ENCODE measurements at places on chromosomes 7 and 10.
A peak's percentile ranks its signal among the peaks of the same experiment; 100 is the strongest.

DNA sequence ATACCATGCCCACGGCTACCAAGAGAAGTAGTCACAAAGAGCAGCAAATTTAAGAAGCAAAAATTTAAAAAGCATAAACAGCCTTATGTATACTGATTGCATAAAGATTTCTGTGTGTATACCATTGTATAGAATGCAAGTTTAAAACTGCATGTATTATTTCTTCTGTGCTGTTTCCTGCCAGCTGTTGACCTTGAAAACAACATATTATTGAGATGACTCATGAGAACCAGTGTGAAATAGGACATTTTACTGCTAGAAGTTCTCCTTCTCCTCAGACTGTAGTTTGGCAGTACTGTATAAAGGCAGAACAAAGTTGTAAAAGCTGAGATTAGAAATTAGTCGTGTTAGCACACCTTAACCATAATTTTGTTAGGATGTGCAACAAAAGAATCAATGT is 42.3 kb upstream of the SGCE start:
- DNase-seq = peak; percentile 77

GRCh38 chr7:14001139-14001538 is 11.7 kb upstream of the ETV1 start:
- DNase-seq = no peak

DNA sequence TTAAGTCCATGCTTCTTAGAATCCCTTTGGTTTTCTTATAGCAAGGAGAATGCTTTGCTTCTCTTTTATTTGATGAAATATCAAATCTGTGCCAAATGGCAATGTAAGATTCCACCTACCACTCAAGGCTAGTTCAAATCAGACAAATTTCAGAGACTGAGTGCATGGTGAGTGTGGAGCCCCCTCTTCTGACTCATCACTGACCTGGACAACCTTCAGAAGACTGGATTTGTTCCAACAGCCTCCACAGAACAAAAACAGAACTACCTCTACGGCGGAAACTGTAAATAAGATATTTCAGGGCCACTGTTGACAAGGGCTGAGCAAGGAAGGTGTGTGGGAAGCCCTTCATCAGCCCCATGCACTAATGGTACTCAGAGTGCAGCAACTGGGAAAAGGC is 21.1 kb downstream of the NCAPG2 start:
- DNase-seq = no peak

DNA sequence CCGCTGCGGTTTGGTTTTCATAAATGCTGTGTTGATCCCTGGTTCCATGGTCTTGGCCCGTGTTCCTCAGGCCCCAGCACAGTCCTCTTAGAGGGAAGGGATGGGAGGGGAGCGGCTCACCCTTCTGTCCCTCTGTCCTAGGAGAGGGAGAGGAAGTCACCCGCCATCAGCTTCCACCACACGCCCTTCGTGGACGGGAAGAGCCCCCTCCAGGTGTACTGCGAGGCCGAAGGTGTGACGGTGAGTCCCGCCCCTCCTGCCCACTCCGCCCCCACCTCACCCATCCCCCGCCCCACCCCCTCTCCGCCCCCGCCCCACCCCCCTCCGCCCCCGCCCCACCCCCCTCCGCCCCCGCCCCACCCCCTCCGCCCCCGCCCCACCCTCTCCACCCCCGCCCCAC is 37.5 kb upstream of the DPYSL4 start:
- no peak for DNase-seq

GRCh38 chr10:43260117-43260761 is 6.6 kb downstream of the RASGEF1A start:
- no peak for DNase-seq

- no peak for DNase-seq
Measured at GRCh38 chr10:128130051-128130450, 3.8 kb upstream of the MKI67 start.

DNA sequence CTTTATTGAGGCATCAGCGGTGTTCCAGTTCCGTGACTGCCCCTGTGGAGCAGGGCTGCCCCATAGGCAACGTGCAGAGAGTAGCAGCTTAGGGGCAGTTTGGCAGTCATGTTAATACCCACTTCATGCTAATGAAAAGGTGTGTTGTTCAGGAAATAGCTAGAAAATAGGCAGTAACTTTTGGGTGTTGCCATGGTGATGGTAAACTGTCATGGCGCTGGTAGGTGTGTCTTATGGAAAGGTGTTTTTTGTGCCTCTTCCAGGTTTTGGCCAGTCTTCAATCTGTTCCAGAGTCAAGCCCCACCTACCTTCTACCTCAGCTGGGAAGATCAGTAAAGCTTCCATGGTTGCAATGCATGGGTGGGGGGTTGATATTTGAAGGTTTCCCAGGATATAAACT is 36.3 kb upstream of the MINDY3 start:
- DNase-seq = no peak

DNA sequence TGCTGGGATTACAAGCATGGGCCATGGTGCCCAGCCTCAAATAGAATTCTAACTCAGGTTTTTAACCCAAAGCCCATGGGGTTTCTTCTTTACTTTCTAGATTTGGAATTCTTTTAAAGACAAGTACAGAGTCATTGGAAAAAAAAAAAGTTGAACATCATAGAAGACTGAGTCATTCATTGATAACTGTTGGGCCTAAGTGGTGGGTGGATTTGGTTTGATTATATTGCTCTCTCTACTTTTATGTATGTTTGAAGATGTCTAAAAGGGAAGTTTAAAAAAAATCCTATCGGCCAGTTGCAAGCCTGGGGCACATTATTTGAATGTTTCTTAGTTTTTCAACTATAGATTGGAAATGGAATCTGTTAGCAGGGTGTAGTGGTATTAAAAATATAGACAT is 49.7 kb downstream of the INPP5F start:
- DNase-seq = no peak

DNA sequence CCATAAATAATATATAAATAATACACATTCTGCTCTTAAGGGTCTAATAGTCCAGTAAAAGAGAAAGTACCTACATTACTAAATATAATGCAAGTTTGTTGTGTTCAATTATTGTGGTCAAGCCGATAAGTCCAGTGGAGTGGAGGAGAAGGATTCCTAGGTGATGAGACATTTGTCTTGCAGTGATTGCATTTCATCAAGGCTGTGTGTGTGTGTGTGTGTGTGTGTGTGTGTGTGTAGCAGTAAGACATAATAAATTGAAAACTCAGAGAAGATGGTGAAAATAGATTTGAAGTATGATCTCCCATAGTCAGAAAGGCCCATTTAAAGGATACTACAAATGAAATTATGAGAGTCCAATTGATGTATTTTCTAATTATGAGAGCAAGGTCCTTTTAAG is 192.5 kb upstream of the SEMA3C start:
- no peak for DNase-seq

GRCh38 chr7:19101472-19101871 is 16.0 kb downstream of the TWIST1 start:
- no peak for DNase-seq

DNA sequence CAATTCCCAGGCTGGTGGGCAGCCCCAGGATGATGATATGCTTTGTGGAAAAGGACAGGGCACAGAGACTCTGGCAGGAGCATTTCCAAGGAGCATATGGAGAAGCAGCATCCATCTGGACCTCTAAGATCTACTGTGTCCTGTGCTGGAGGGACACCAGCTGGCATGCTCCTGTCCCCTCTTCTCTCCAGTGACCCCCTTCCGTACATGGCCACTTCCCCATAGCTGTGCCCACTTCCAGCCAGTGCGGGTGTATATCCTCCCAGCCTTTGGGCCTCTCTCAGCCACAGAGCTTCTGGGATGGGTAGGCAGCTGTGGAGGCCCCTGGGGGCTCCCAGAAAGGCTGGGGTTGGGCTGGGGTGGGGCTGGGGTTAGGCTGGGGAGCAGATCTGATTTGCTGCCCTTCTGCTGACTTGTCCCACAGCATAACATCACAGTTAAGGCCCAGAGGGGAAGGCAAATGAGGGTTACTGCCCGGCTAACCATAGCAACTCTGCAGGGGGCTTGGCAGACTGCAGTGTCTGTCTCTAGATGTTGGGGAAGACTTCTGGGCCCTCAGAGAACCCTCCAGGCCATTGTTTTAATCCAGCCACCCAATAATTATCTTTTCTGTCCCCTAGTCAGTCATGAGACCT is 6.3 kb downstream of the NPFFR1 start:
- no peak for DNase-seq

GRCh38 chr7:155831807-155832524 is 19.7 kb upstream of the SHH start:
- no peak for DNase-seq
